Activated CD4-positive, alpha-beta T cell treated with anti-CD3 and anti-CD28 coated beads, Interleukin-2, amount 10 ng/mL, durations not matched to agents 24 days and 14 days (primary cell): ENCODE measurements at places on chromosomes 6 and 20.

DNA sequence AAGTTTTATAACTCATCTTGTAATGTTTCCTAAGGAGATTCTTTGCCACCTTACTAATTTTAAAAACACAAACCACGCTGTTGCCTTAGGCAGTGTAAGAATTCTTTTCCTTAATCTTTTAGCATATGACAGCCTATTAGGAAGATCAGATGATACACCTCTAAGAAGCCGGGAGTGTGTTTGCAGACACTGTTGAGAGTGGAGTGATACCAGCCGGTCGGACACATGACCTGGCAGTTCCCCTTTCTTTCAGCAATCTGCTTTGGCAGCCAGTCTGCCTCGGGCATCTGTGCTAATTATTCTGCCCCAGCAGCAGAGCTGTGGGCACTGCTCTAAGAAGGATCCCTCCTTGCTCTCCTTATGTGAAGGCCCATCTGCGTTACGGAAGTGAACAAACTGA, 50.9 kb downstream of the PLCB4 start:
- no peak for DNase-seq

- DNase-seq = no peak
Observed at GRCh38 chr6:132750455-132751248, 7.1 kb downstream of the VNN2 start.

GRCh38 chr20:25073544-25073943, 8.4 kb downstream of the VSX1 start:
- no peak for DNase-seq

DNA sequence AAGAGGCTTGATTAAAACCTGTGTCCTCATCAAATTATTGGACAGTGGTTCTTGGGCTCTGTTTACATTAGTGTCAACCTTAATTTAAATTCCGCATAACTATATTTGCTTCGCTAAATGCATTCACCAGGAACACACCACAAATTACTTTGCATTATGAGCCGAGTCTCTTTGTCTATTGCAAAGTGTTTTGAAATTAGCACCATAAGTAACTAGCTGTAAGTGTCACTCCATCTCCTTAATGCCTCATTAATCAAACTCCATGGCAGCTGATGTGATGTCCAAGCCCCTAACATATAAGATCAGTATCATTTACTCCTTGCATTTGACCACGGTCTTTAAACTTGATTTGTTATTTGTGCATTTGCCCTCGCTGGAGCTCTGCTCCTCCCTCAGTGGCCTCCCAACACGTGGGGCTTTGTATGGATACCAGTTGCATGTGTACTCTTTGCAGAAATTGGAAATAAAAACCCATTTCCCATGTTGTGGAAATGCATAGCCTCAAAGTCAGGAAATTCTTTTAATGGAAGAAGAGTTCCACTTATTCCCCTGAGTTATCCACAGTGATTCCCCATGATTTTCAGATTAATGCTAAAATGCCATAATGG, 24.6 kb downstream of the FOXA2 start:
- DNase-seq = no peak

DNA sequence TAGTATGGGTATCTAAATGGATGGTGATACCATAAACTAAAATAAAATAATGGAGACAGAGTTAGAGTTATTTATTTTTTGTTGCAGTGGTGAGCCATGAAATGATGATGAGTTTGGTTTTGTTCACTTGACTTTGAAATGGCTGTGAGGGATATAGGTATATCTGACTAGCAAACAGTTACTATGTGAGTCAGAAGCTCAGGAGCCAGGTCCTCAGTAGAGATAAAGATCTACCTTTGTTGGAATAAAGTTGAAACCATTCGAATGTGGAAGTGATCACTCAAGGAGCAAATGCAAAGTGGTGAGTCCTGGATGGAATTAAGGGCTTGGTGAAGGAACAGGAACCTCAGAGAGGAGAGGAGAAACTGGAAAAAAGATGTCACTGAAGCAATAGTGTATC, 86.0 kb upstream of the TPD52L1 start:
- no peak for DNase-seq

DNA sequence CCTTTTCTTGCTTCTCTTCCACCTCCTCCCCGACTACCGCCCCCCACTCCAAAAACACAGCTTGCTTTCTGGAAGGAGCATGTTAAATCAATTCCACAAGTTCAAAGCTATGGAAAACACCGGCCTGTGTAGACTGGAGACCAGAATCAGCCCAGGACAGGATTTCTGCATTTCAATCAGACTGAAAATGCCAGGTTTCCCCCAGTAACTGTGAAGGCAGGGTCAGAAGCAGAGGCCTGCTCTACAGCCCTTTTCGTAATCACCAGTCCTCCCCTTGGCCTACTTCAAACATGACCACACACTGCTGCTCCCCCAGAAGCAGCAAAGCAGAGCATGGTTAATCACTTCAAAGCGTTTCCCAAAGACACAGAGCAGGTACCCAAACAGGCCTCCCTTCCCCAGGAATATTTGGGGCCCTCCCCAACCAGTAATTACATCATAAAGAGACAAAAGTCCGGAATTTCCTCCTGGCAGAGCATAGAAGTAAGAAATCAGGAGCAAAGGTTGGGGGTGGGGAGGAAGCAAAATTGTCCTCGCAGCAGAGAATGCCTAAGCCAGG, 38.4 kb downstream of the ZMYND8 start:
- DNase-seq = no peak

DNA sequence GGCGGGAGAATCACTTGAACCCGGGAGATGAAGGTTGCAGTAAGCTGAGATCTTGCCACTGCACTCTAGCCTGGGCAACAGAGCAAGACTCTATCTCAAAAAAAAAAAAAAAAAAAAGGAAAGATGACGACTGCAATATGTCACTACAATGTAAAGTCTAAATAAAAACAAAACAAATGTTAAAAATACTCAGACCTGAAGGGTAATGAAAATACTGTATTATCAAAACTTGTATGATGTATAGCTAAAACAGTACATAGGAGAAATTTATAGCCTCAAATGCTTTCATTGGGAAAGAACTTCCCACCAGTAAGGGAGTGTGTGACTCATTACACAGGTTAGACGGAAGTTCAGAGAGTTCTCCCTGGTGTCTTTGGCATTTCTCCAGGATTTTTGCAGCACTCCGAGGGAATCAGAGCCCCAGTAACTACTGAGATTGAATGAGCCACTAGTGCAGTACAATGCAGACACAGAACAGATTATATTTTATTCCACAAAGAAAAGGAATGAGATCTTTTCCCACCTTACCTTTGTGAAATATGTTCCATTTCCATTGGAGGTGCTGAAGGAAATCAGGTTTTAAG, 12.5 kb upstream of the RALGAPB start:
- DNase-seq = no peak
